CD4-positive, alpha-beta T cell treated with Interleukin-15 for 1 hour (primary cell): ENCODE measurements at places on chromosomes 12 and 14.

DNA sequence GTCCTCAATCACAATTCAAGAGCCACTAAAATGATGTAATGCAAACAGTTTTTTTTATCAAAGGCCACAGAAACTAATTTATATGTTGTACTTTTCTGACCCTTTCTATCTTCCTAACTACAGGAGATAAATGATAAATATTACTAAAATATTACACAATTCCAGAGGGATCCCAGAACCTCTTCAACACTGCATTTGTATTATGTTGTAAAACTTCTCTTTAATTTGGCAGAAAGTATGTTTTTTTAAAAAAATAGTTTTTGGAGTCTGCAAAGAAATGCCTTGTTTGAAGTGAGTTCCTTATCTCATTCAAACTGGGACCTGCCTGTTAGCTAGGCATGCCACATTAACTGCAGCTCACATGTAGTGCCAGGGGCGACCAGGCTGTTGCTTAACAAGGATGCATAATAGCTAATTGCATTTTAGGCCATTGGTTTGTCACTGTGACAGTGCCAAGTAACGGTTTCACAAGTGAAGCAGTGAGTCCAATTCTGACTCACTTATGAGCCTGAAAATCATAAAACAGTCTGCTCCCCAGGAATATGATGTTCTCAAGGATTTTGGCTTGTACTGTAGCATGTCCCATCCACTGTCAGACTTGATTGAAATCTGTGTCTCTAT, 266.9 kb downstream of the KTN1 start:
- DNase-seq = no peak

DNA sequence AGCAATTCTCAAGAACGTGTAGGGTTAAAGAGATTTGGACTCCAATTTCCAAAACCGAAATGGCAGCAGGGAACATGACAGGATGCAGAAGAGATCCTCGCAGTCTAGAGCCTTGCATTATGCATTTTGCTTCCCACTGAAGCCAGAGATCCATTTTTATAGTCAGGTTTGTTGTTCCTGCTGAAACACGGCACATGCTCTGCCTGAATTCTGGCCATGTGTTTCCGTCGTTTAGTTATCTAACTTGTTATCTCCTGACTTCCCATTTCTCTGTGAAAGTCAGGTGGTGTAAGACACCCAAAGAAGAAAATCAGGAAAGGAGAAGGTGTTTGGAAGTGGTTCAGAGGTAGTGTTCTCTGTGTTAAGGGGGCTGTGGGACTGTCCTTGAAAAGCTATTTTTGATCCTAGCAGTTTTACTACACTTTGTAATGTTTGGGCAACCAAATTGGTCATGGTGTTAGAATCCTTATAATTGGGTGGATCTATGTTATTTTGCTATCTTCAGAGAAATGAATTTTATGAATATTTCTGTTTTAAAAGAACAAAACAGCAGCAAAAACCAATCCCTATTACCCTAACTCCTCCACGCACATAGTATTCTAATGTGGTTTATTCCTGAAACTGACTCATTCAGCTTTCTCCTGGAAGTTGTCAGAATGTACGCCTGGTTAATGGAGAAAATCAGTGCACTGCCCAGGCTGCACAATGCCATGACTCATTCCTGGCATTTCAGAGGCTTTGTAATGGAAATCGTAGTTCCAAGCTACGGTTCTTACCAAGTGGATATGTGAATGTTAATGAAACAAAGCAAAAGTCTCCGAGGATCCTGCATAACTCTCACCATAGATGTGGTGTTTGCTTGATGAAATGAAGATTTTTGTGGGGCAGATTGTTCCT, 110.1 kb downstream of the SAMD4A start:
- DNase-seq = no peak

GRCh38 chr12:119375075-119375882, 40.8 kb downstream of the CCDC60 start:
- DNase-seq = no peak

DNA sequence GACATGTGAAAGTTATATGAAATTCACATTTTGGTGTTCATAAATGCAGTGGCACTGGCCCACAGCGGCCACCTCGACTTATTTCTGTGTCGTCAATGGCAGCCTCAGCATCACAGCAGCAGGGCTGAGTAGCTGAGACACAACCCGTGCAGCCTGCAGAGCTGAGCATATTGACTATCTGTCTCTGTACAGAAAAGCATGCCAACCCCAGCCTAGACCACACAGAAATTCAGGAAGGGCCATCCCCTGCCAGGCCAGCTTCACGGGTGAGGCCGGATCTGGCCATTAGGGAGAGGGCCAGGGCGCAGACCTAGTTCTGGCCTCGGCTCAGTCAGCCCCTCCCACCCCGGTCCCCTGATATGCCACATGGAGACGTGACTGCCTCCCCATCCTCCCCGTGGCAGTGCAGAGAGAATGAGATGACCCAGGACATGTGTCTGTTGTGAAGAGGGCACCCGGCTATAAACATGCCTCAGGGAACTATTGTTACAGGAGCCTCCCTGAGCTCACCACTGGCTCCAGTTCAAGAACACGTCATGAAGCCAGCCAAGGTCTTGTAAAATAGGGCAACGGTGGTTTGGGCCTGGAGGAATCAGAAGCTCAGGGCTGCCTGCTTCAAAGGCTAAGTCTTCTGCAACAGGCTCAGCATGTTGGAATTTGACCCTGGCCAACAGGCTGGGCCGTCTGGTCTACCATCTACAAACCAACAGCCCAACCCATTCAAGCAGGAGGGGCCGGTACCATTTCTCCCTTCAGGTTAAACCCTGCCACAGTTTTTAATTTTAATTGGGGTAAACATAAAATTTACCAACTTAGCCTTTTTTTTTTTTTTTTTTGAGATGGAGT, 25.5 kb downstream of the SCARB1 start:
- DNase-seq = no peak

DNA sequence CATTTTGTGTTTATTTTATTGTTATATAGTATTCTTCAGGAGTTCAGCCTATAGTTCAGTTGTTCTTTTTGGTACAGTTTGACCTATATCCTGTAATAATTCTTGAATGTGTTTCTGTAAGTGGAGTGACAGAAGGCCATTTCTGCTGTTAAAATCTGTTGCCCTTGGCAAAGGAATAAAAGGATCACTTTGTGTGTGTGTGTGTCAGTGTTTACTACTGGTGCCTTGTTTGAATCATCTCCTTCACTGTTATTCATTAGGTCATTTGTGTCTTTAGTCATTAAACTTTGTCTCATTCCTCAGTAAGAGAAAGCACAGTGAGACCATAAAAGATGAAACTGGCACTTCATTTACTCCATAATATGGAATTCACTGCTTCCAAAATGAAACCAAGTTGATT, 130.7 kb downstream of the TMTC2 start:
- no peak for DNase-seq

DNA sequence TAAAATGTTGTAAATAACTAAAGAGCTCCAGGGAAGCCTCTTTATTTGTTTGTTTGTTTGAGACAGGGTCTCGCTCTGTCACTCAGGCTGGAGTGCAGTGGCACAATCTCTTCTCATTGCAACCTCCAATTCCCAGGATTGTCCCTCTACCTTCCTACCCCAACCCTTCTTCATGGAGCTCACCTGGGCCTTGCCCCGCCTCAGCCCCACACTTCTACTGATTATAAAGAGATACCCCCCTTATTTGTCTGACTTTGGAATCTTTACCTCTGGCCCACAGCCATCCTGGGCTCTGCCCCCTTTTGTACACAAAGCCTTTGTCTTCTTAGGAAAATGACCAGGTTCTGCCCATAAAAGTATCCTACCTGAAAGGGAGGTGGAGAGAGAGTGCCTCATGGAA, 9.1 kb upstream of the BLTP3B start:
- DNase-seq = no peak

- DNase-seq = no peak
Measured at GRCh38 chr14:94405486-94405885, 17.1 kb upstream of the SERPINA1 start.

DNA sequence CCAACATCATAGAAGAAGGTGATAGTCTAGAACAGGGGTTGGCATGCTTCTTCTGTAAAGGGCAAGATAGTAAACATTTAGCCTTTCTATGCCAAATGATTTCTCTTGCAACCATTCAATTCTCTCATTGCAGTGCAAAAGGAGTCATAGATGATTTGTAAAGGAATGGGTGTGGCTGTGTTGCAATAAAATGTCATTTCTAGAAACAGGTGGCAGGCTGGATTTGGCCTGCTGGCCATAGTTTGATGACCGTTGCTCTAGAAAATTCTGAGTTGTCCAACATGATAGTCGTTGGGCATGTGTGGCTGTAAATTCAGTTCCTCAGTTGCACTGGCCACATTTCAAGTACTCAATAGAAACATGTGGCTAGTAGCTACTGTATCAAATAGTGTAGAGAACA, 21.7 kb downstream of the SMCO2 start:
- DNase-seq = no peak

DNA sequence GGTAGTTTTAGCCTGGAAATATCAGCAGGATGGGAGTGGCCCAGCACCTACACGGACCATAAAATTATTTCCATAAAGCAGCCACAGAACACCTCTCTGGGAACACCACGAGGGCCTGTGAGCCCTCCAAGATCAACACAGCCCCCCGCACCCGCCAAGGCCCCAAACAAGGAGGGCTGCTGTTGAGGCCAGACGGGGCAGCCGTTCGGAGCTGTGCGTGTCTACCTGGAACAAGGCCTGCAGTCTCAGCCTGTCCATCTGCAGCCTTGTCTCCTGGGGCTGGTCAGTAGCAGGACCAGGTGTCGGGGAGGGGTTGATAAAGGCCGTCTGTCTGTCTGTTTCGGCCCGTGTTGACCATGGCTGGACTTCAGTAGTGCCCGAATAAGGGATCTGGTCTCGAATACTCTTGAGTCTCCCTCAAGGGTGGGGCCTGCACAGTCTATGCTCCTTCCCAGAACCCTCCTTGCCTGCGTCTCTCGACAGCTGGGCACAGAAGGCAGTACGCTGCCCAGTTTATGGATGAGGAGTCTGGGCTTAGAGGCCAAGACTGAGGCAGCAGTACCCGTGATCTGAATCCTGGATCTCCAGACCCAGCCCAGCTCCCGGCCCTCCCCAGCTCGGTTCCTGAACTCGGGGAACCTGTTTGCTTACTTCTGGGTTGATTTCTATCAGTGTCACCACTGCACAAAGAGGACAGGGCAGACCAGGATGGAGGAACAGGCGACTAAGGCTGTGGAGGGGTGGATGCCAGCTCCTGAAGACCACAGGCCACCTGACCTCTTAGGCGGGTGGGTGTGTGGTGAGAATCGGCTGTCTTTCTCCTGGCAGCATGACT, 23.1 kb upstream of the DLK1 start:
- no peak for DNase-seq

GRCh38 chr12:76539727-76540126, 19.8 kb downstream of the OSBPL8 start:
- DNase-seq = no peak

- DNase-seq = no peak
Measured at GRCh38 chr12:131690320-131690719, 20.6 kb upstream of the SFSWAP start.

GRCh38 chr12:49891476-49891875, 12.2 kb downstream of the FAIM2 start:
- no peak for DNase-seq

GRCh38 chr12:78739653-78740052, 124.9 kb upstream of the SYT1 start:
- no peak for DNase-seq

GRCh38 chr12:66740732-66741131, 61.9 kb upstream of the GRIP1 start:
- DNase-seq = no peak

GRCh38 chr14:75435473-75435872, 7.7 kb downstream of the JDP2 start:
- no peak for DNase-seq

DNA sequence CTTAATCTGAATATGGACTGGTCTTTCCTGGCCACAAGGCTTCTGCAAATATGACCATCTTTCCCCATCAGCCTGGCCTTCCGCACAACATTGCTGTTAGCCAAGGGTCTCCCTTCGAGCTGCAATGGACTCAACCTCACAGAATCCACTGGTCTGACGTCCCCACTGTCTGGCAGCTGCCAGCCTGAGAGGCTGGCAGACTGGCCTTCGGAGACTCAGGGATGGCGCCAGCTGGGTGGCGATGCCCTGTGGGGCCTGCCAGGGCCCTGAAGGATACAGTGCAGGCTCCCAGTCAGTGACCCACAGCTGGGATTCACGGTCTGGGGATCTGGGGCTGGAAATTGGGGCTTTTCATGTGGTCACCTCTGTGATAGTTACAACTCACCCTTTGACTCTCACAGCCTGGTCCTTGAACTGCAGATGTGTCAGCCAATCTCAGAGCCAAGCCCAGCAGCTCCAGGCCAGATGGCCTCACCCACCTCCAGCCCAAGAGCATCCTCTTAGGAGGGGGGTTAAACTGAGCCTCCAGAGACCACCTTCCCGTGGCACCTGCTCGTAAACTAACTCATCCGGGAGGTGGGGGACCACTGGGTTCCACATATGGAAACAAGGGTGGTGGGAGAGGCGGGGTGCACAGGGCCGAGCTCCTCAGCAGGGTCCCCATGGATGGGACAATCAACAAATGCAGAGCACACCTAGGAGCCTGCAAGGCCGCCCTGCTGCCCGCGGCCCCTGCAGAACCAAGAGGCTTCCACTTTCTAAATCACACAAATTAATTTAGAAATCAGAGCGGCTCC, 21.1 kb upstream of the C14orf180 start:
- DNase-seq = no peak

GRCh38 chr12:128976120-128976738, 123.0 kb downstream of the GLT1D1 start:
- DNase-seq = no peak

GRCh38 chr12:104727726-104728465, 230.2 kb downstream of the SLC41A2 start:
- DNase-seq = no peak

- DNase-seq = peak; percentile 87
Measured at GRCh38 chr14:61321385-61322010, at the start of gene PRKCH. Gene PRKCH, plus strand, starts transcription at chr14:61321579. Its CDS starts 523 bp downstream, at chr14:61322102.
